NCI-H510A (cell line): ENCODE measurements at places on chromosomes 7 and 10.

GRCh38 chr10:102796407-102797176 is 40.6 kb downstream of the CYP17A1 start:
- DNase-seq = peak; percentile 21

- no peak for DNase-seq
Measured at GRCh38 chr10:1548596-1548995, 188.7 kb downstream of the ADARB2 start.

DNA sequence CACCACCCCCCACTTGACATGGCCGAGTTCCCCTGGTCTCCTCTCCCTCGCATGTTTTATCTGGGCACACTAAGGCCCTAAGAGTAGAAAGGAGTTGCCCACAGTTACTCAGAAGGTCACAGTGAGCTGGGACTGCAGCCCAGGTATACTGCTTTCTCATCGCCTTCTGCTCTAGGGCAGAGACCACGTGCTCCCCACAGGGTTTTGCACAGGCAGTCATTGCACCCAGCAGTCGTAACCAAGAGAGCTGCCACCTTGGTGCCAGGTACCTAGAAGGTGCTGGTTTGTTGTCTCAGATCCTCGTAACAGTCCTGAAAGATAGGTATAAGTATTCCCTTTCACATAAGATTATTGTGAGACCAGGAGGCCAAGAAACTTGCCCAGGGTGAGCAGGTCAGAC is 1.8 kb downstream of the MINDY4 start:
- no peak for DNase-seq

DNA sequence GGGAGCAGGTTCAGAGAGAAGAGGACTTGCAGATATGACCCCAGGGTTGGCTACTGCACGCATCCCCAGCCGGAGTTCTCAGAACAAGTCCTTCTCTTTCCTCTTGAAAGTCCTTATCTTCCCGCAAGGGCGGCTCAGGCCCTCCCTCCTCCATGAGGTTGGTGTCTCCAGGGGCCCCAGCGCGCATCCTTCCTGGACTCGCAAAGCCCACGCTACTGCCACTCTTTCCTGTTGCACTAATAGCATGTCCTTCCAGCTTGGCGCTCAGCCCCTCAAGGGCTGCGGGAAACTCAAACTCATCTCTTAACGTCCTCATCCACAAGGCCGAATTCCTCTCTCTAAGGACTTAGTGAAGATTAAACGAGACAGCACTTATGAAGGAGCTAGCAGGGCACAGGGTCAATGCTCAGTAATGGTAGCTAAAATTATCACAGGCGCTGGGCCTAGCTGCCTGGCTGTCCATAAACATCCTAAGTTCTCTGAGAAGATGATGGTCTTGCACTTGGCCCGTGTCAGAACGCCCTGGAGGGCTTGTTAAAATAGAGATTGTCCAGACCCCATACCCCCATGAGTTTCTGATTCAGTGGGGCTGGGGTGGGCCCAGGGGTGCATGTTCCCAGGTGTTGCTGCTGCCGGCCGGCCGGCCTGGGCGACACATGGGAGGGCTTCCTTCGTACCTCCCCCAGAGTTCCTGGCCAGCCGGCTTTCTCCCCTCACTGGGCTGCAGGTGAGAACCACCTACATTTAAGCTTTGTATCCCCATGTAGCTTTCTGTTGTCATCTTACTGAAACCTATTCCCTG is 261.4 kb downstream of the COBL start:
- DNase-seq = no peak

DNA sequence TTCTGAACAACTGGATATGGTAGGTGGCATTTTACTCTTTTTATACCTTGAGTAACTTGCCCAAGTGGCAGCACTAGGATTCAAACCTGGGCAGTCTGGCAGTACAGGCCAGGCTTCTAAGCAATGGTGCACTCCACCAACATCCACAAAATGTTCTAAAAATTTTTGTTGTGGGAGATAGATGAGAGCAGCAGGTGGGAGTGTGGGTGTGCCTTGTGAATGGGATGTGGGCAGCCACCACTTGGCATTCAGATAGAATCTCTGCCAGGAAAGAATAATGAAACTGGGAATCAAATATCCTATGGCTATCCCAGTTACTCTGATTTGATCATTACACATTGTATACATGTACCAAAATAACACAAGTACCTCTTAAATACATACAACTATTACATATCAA is 810.7 kb downstream of the MAGI2 start:
- DNase-seq = no peak

GRCh38 chr10:93821051-93821772 is 63.5 kb downstream of the LGI1 start:
- DNase-seq = no peak

GRCh38 chr7:21414795-21415393 is 13.0 kb upstream of the SP4 start:
- DNase-seq = no peak

DNA sequence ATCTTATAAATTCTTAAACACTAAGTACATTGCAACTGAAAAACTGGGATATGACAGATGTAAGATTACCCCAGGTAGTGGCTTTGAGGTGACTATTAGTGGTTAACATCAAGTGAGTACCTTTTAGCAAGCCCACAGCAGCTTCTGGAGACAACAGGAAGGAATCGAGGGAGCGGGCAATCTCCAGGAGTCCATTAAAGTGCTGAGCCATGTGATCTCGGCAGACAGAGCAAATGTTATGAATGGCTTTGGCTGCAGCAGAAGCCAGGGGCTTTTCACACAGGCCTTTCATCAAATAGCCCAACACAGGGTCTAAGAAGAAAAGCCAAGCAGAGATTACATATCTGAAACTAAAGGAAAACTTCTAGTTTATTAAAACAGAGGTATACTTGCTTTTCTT is 48.9 kb downstream of the IRF5 start:
- no peak for DNase-seq

DNA sequence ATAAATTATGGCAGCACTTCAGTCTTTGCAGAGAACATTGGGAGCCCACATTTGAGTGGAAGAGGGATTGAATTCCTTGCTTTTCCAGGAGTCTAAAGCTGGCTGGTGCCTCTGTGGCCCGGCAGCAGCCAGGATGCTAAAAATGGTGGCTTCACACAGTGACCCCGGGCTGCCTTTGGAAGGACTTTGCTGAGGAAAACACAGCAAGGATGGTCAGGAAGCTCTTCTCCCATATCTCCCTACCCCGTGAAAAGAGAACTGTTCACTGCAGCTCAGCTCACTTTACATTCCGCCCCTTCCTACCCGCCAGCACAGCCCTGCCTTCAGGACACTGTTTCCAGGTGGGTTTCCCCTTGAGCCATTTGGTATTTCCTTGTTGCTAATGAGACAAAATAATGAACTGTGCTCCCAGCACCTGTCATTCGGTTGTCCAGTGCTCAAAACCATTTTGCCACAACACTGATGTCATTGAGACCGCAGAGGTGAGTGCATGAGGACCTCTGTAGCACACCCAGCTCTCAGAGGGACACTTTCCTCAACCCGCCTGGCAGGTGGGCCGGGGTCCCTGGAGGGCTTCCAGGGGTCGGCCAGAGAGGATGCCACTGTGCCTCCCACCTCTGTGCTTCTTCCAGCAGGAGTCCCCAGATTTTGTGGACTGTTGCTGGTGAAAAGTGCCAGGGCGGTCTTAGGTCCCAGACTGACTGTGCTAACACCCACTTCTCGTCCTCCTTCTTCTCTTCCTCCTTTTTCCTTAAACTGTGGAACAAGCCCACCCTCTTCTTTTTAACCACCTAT is 255.7 kb upstream of the PPP2R2D start:
- no peak for DNase-seq

DNA sequence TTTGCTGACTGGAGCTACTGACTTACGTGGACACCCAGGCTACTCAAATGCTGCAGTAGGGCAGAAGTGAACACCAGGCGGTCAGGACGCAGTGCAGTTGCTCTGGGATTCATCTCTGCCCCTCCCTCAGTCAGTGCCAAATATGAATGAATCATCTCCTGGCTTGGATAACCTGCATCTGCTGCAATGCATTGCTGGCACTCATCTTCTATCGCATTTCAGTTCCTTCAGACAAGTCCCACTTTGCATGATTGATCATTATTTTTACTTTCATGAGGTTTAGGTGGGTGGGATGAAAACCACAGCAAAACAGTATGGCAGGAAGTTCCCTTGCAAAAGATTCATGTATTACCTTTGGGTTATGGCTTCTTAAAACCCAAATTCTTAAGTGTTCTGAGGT is 224.6 kb upstream of the NRP1 start:
- DNase-seq = no peak

- DNase-seq = no peak
Measured at GRCh38 chr7:50653981-50654425, 88.8 kb upstream of the DDC start.

DNA sequence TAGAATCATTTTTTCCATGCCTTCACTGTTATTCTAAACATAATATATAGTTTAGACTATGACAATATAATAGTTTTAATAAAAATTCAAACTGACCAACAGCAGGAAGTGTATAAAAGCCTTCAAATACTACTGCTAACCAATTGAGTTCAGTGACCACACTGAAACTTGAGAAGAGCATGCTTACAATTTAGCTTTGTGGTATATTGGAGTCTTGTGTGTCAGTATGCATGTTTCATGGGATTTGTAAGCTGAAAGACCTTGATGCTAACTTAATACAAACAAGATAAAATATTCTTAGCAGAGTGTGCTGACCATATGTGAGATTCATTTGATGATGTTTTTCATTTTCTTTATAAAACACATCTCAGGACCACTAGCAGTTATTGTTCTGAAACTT is 395.5 kb downstream of the SUGCT start:
- no peak for DNase-seq

DNA sequence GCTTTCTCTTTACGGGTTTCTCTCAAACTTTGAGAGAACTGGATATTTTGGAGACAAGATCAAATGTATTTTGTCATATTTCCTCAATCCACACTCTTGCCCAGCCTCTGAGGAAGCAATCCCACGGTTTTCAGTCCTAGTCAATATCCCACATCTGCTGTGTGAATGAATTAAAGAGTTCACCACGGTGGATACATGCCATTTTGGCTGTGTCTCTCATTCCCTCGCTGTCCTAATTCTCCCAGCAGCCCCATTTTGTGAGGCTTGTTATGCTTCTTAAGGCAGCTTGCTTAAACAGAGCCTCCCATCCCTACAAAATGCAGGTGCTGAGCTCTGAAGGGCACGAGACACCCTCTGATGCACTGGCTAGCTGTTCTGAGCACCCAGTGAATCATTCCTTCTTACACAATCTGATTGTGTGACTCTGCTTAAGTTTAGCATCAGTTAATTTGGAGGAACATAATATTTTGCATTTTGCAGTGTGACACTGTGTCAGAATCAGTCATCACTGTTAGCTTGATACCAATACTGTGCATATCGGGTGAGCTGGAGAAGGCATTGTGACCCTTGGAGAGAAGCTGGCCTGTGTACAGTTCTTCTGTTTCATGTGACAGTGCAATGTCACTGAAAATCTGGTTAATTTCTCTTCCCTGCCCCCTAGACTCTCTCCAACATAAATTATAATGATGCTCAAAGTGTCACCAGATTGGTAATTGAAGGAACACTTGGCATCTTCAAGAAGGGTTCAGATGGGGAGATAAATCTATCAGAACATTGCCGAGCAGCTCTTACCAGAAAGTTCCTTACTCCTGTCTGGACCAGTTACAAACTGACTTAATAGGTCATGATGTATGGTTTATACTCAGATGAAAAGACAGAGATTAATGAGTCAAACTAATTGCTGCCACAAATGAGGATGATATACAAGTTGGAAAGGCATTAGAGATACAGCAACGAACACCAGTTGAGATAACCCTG is 103.7 kb upstream of the AOAH start:
- DNase-seq = no peak

GRCh38 chr10:63504145-63504881 is 16.9 kb upstream of the REEP3 start:
- DNase-seq = no peak

GRCh38 chr10:132400547-132401151 is 3.6 kb downstream of the PWWP2B start:
- DNase-seq = no peak

- no peak for DNase-seq
Measured at GRCh38 chr10:97210543-97210960, 24.8 kb upstream of the SLIT1 start.

GRCh38 chr10:102610441-102610887 is 33.8 kb upstream of the TRIM8 start:
- DNase-seq = no peak

DNA sequence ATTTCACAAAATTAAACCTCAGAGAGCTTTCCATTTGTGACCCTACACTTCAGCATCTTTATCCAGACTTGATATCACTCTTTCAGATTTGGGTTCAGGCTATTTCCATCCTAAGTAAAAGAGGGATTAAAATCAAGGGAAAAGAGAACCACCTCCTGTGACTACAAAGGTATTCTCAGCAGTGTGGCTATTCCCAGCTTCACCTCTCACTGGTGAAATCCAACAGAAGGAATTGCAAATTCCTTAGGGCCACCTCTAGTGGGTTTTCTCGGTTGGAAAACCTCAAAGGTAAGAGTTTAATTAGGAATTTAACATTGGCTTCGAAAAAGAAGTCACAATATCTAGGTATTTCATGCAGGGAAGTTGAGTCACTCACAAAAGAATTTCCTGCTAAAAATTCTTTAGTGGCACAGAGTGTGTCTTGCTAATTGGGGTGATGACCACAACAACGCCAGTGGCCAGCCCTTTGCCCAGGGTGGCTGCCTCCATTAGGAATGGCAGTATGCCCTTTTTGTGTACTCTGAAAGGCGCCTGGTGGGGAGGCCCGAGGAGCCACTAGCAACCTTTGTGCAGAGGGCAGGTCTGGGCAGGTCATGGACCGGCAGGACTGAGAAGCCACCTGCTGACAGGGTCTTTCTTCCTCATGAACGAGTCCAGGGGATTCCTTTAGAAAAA is 52.2 kb downstream of the SEM1 start:
- no peak for DNase-seq

DNA sequence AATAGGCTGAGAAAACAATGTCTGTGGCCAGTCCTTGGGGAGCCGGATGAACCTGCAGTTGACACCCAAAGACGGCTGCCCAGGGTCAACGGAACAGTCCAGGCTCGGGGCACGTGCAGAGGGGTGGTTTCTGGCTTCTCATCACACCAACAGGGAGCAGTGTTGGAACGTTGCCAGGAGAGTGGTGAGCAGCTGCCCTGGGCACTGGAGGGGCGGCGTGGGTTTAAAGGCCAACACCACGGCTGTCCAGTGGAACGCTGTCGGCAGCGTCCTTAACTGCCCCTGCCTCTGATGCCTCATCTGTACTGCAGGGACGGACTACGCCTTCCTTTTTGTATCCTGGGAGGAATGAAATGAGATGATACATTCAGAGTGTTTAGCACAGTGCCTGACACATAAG is 19.8 kb downstream of the JCAD start:
- no peak for DNase-seq
